Central memory CD4-positive, alpha-beta T cell (primary cell): ENCODE measurements at places on chromosomes 5 and 9.

GRCh38 chr9:68887232-68887631, 126.7 kb downstream of the PRKACG start:
- no peak for DNase-seq

GRCh38 chr9:123597876-123598556, 242.0 kb downstream of the CRB2 start:
- DNase-seq, result no peak

GRCh38 chr5:125756456-125756855, 666.8 kb upstream of the GRAMD2B start:
- no peak for DNase-seq

- DNase-seq, result no peak
Observed at GRCh38 chr5:11251247-11251646, 490.2 kb upstream of the DAP start.

GRCh38 chr9:83526901-83527300, 11.3 kb downstream of the FRMD3 start:
- no peak for DNase-seq

DNA sequence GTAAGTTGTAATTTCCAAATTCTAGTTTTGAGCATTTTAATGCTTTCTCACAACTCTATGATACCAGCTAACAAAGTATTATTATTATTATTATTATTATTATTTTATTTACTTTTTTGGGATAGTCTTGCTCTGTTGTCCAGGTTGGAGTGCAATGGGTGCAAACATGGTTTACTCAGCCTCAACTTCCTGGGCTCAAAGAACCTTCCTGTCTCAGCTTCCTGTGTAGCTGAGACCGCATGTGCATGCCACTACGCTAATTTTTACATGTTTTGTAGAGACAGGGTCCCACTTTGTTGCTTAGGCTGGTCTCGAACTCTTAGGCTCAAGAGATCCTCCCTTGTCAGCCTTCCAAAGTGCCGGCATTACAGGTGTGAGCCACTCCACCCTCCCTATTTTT, 27.0 kb downstream of the LRRC70 start:
- no peak for DNase-seq

GRCh38 chr5:41797662-41798061, 72.6 kb downstream of the OXCT1 start:
- DNase-seq, result no peak

- DNase-seq, result no peak
Observed at GRCh38 chr5:101904736-101905135, 391.3 kb downstream of the SLCO4C1 start.

DNA sequence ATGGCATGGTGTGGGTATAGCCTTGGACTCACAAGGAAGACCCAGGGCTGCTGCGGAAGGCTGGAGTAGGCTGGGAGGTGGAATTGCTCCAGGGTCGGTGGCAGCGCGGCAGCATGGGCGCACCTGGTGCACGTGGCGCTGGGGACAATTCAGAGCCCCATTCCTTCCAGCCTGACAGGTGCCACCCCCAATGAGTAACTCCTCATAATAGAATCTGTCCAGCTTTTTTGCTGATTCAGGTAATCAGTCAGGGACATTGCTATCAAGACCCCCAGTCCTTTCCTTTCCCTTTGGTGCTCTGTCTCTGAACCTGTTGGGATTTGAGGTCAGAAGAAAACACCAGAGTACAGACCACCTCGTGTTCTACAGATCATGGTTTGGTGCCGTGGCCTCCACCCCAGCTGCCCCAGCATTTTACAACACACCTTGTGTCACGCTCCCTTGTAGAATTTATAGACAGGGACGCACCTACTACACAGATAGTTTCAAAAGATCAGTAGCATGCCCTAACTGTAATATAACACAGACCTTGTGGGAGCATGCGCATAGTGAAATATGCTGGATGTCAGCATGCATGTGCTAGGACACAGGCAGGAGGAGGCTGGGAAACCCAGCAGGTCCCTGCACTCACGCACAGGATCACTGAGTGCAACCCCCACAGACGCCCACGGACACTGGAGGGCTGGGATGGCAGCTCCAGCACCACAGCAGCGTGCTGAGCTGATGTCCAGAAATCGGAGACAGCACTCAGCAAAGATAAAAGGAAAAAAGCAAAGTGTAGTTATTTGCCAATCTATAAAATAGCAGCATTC, 47.9 kb upstream of the CTSL start:
- no peak for DNase-seq

GRCh38 chr9:15352306-15352705, 45.3 kb upstream of the TTC39B start:
- no peak for DNase-seq

- peak; percentile 80 for DNase-seq
Observed at GRCh38 chr5:170254056-170254455, 21.3 kb downstream of the C5orf58 start.

DNA sequence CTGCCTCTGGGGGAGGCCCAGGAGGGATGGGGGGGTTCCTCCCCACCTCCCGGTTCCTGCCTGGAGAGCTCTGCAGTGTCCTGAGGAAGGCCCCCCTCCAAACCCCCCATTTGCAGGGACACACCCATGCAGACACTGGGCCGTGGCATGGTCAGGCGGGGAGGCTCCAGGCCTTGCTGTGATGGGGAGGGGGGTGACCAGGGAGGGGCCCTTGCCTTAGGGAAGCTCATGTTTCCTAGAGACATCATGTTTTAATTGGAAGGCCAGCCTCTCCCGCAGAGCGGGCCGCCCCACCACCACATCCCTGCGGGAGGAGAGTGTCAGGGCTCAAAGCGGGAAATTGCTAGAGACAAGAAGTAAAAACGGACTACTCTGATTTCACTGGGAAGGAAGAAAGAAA, 12.0 kb downstream of the PRRX2 start:
- DNase-seq, result no peak

DNA sequence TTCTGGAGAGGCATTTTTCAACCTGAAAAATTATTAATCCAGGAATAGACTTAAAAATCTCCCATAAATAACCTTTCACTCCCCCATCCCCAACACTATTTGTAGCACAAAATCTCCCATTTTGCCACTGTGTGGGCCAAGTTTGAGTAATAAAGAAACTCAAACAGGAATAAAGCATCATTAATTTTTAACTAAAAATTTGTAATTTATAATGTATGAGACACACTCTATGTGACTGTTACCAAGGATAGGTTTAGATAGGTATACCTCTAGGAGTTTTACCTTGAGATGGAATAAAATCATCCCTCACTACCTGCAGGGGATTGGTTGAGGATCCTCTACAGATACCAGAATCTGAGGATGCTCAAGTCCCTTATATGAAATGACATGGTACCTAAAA, 30.1 kb downstream of the CHD1 start:
- DNase-seq, result no peak

- DNase-seq, result no peak
Observed at GRCh38 chr5:92459654-92460053, 1076.5 kb upstream of the ARRDC3 start.

- DNase-seq, result no peak
Observed at GRCh38 chr9:81082221-81082620, 607.1 kb downstream of the TLE1 start.

DNA sequence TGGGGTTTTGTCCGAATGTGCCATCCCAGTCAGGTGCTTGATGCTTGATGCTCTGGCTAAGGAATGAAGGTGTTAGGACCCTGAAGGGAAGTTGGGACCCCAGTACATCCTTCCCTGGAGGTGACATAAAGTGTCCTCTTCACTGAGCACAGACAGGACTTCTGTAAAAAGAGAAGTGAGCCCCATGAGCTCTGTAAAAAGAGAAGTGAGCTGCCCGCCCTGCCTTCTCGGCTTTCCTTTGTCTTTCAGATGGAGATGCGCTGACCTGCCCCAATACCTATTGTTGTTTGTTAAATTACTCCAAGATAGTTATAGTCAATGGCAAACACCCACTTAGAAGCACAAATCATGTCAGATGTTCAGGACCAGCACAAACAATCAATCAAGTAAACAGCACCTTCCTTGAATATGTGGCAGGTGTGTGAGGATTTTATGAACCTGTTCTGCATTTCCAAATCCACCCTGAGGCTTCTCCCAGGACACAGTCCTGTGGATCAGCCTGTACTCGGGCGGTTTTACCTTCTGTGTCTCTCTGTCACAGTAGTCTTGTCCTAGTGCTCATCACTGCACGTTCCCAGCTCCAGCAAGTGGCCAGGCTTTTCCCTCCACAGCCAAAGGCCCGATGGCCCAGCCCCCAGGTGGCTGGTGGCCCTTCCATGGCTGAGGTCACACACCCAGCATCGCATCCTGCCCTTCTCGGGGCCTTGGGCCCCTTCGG, 191.4 kb downstream of the MTRR start:
- no peak for DNase-seq

GRCh38 chr9:136577941-136578625, 32.2 kb upstream of the NOTCH1 start:
- DNase-seq, result no peak
